ENCODE measurements at places on chromosomes 1 and 21. TPM values are rescaled to one million over a fixed set of nuclear protein-coding genes. Genes with fewer than 3 reads are reported as not detected.

GRCh38 chr21:16755061-16755460 is 757.8 kb upstream of the CXADR start:
- no peak overlapping the region for H3K4me3 ChIP-seq
- H3K27me3 ChIP-seq = no peaks in the 10 kb centered on the region
- DNase-seq = no peak
- H3K4me1 ChIP-seq = peaks cover 2% of the 10 kb centered on the region

- no peak overlapping the region for H3K4me3 ChIP-seq
- H3K4me1 ChIP-seq = peaks cover 3% of the 10 kb centered on the region
- no peaks in the 10 kb centered on the region for H3K27me3 ChIP-seq
- H3K27ac ChIP-seq = no peak overlapping the region
- no peaks in the 10 kb centered on the region for H3K36me3 ChIP-seq
- DNase-seq = no peak
Measured at GRCh38 chr1:12127206-12127810, 39.5 kb upstream of the TNFRSF1B start.

- H3K27me3 ChIP-seq = no peaks in the 10 kb centered on the region
- H3K36me3 ChIP-seq = no peaks in the 10 kb centered on the region
- H3K27ac ChIP-seq = no peak overlapping the region
- no peak overlapping the region for H3K4me3 ChIP-seq
- peaks cover 27% of the 10 kb centered on the region for H3K4me1 ChIP-seq
- no peak for DNase-seq
Measured at GRCh38 chr1:164716992-164717703, 158.2 kb downstream of the PBX1 start.

- no peak overlapping the region for H3K4me3 ChIP-seq
- H3K4me1 ChIP-seq = peaks cover 16% of the 10 kb centered on the region
- peaks cover 19% of the 10 kb centered on the region for H3K36me3 ChIP-seq
- no peak for DNase-seq
- no peaks in the 10 kb centered on the region for H3K27me3 ChIP-seq
Measured at GRCh38 chr1:113508364-113509164, 118.2 kb downstream of the MAGI3 start.

- H3K27me3 ChIP-seq = no peaks in the 10 kb centered on the region
- no peak overlapping the region for H3K4me3 ChIP-seq
- H3K36me3 ChIP-seq = peaks cover 8% of the 10 kb centered on the region
- no peak overlapping the region for H3K27ac ChIP-seq
- peaks cover 53% of the 10 kb centered on the region for H3K4me1 ChIP-seq
- DNase-seq = no peak
Measured at GRCh38 chr21:34204481-34205439, 131.4 kb downstream of the MRPS6 start.

- H3K36me3 ChIP-seq = no peaks in the 10 kb centered on the region
- no peak for DNase-seq
- no peak overlapping the region for H3K4me3 ChIP-seq
- no peaks in the 10 kb centered on the region for H3K27me3 ChIP-seq
Measured at GRCh38 chr1:198837278-198838021, 198.6 kb downstream of the PTPRC start.

The KRTAP12-2 gene
- 0.25 TPM for total RNA-seq
